Activated CD4-positive, alpha-beta T cell treated with anti-CD3 and anti-CD28 coated beads, Interleukin-2, amount 10 ng/mL, durations not matched to agents 24 days and 14 days (primary cell): ENCODE measurements at places on chromosomes 3 and 15. TPM values are rescaled to one million over a fixed set of nuclear protein-coding genes. Genes with fewer than 3 reads are reported as not detected.

- H3K27ac ChIP-seq: no peak overlapping the region
- H3K4me3 ChIP-seq: no peak overlapping the region
- no peaks in the 10 kb centered on the region for H3K27me3 ChIP-seq
- H3K4me1 ChIP-seq: no peaks in the 10 kb centered on the region
- DNase-seq: no peak
- no peaks in the 10 kb centered on the region for H3K36me3 ChIP-seq
Observed at GRCh38 chr3:185070491-185071286, 82.2 kb downstream of the C3orf70 start.

GRCh38 chr3:103083848-103084631 lies 649.2 kb downstream of the ZPLD1 start:
- no peaks in the 10 kb centered on the region for H3K27me3 ChIP-seq
- no peak overlapping the region for H3K27ac ChIP-seq
- no peaks in the 10 kb centered on the region for H3K4me1 ChIP-seq
- H3K36me3 ChIP-seq: no peaks in the 10 kb centered on the region
- no peak for DNase-seq

DNA sequence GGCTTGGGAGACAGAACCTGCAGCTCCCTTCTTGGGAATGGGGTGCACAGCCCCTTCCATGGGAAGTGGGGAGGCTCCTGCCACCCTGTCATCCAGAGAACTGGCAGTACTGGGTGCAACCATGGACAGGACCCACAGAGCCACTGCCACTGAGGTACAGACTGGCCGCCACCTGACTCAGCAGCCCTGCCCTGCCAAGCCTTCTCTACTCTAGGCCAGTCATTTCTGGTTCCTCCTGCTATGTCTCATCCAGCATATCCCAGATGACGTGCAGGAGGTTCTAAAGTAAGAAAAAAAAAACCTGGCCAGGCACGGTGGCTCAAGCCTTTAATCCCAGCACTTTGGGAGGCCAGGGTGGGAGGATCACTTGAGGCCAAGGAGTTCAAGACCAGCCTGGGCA lies 76.9 kb upstream of the RPL32 start:
- no peak overlapping the region for H3K27ac ChIP-seq
- no peaks in the 10 kb centered on the region for H3K27me3 ChIP-seq
- DNase-seq: no peak

DNA sequence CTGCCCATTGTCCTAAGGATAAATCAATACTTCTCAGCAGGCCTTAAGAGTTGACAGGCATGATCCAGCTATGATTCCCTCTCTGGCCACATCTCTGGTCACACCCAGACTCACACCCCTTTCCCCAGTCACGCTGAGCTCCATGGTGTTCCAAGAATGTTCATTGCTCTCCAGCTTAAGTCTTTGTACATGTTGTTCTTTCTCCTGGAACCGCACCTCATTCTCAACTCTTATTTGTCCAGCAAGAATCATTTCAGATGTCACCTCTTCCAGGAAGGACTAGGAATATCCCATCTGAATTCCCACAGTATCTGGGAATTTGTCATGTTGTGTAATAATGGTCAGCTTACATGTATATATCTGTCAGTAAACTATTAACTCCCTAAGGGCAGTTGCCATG lies 118.3 kb upstream of the GALNT15 start:
- no peak overlapping the region for H3K27ac ChIP-seq
- no peaks in the 10 kb centered on the region for H3K36me3 ChIP-seq
- no peak for DNase-seq

The CACNA1D gene
- 0.62 and 0.77 TPM in 2 replicates for total RNA-seq
